ENCODE measurements at places on chromosomes 4 and X.

DNA sequence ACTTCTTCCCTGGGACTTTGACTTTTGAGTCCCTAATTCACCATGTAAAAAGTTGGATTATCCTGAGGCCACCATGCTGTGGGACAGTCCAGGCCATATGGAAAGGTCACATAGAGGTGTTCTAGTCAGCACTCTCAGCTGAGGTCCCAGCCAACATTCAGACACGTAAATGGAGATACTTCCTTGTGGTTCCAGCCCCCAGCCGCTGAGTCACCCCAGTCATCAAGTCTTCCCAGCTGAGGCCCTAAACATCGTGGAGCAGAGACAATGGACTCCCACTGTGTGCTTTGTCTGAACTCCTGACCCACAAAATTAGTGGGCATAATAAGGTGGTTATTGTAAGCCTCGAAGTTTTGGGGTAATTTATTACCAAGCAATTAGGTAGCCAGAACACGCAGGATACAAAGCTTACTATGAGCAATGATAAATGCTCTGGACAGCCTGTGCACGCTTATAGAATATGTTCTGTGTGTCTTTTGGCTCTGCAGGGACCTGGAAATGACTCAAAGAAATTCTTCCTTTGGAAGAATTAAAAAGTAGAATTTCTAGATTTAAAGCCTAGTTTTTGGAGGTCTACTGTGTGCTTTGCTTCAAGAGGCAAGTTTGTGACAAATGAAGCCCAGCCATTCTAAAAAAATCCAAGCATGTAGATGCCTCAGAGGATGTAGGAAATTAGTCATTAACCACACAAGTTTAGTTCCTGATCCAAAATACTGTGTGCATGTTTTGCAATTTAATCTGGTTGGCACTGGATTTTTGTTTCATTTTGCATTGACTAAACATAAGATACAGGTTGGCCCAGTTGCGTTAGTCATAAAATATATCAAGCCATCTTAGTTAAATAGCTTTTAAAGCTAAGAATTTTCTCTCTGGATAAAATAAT is 33.2 kb upstream of the SLC9A7 start:
- DNase-seq: no peak

GRCh38 chrX:17769701-17770269 is 32.5 kb downstream of the SCML1 start:
- DNase-seq: no peak

DNA sequence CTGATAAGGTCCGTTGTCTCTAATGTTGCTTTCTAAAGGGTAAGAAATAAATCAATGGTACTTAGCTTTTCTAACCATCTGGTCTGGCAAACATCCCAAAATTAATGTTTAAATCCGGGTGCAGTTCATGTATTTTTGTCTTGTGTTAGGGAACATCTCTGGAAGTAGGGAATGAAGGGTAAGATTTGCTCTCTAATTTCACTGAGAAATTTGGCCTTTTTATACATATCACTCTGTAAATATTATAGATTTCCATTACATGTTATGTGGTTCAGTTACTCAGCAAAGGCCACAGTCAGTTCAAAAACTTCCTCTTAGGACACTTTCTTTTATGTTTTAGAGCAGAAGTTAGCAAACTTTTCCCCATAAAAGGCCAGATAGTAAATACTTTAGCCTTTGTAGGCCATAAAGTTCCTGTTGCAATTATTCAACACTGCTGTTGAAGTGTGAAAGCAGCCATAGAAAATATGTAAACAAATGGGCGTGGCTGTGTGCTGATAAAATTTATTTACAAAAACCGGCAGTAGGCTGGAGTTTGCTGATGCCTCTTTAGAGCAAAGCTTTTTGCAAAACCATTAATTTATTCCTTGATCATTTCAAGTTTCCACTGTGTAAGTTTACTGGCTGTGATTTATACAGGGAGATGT is 218.1 kb downstream of the ANTXR2 start:
- DNase-seq: no peak

DNA sequence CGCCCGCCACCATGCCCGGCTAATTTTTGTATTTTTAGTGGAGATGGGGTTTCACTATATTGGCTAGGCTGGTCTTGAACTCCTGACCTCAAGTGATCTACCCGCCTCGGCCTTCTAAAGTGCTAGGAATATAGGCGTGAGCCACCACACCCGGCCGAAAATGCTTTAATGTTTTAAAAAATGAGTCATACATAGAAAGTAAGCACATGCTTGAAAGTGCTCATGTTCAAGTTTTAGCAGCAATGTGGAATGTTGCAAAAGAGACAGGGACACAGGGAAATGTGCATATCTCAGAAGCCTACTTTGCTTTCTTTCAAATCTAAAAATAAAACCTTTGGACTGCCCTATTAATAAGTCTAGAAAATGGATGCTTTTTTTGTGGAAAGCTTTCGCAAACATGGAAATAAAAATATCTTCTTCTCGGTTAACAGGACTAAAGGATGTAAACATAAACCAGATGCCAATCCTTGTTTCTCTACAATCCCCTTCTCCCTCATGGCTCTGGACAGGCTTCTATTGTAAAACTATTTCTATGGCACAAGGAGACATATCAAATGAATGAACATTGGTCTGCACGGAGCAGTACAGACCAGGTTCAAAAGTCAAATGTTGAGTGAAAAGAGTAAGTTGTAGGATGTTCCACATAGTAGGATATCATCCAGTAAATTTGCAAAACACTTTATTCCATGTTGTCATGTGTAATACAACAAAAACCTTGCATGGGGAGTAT is 15.0 kb downstream of the MECP2 start:
- DNase-seq: no peak

- no peak for DNase-seq
These were observed 55.4 kb upstream of the PRKX start for GRCh38 chrX:3768881-3769280.

DNA sequence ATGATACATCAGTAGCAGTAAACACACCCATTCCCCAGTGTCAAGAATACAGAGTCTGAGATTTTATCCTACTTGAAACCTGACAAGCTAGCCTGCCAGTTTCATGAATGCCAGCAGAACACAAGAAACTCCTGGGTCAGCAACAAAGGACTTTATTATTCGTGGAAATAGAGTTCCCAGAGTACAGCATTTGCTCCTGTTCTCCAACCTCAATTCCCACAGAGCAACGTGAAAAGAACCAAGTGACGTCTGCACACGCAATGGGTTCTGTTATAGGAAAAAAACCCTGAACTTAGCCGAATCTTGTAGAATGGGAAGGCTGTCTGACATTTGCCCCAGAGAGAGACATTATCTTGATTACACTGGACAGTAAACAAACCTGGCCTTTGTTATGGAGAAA is 23.3 kb upstream of the INTU start:
- DNase-seq: no peak

GRCh38 chr4:138367942-138368341 is 125.8 kb upstream of the SLC7A11 start:
- no peak for DNase-seq

DNA sequence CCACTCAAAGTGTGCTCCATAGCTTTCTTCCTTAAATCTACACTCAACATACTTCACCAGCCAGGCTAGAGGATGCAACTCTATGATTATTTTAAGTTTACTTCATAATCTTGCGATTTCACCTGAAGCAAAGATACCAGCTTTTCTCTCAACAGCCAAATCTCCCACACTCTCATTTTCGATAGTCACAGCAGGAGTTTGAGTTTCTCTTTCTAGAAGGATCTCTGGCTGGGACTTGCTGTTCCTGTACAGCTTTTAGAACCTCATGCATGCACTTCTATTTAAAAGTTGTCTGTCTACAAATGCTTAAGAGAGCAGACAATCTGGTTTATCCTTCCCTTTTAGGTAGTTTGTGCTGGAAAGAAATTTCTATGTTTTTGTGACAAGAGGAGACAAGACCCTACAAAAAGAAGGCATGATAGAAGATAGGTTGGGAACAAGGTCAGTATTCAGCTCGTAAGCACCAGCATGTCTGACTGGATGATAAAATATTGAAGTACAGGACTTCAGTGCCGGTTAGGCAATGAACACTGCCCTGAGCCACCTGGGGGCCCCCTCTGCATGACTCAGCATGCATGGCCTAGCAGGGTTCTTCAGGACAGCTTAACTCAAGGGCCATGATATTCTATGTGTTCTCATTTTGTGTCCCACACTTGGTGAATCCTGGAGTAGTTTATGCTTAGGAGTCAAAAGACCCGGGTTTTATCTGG is 65.6 kb downstream of the ATXN3L start:
- DNase-seq: no peak

DNA sequence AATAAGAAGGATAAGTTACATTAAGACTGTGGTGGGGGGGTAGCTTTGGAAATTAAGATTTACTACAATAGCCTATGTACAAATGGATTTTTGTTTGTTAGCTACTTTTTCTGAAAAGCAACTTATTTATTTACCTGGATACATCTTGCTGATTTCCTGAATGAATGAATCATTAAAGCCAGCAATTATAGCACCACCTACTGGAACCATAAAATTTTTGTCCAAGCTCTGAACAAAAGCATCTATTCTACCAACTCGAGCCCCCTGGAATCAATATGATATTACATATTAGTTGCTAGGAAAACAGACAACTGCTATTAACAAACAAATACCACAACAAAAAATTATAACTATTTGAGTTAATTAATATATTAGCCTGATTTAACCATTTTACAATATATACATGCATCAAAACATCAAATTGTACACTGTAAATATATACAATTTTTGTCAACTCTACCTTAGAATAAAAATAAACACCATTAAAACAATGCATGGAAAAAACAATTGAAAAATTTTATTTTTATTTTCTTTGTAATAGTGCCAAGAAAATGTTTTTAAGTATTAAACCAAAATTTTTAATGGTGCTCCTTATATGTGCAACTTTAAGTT is 15.3 kb downstream of the SEPSECS start:
- no peak for DNase-seq

GRCh38 chrX:148043271-148043855 is 62.2 kb downstream of the FMR1NB start:
- DNase-seq: no peak

- peak; percentile 86 for DNase-seq
These were observed 239.6 kb downstream of the GRXCR1 start for GRCh38 chr4:43132010-43132582.

- DNase-seq: no peak
These were observed 8.8 kb upstream of the AMMECR1 start for GRCh38 chrX:110326712-110327111.

DNA sequence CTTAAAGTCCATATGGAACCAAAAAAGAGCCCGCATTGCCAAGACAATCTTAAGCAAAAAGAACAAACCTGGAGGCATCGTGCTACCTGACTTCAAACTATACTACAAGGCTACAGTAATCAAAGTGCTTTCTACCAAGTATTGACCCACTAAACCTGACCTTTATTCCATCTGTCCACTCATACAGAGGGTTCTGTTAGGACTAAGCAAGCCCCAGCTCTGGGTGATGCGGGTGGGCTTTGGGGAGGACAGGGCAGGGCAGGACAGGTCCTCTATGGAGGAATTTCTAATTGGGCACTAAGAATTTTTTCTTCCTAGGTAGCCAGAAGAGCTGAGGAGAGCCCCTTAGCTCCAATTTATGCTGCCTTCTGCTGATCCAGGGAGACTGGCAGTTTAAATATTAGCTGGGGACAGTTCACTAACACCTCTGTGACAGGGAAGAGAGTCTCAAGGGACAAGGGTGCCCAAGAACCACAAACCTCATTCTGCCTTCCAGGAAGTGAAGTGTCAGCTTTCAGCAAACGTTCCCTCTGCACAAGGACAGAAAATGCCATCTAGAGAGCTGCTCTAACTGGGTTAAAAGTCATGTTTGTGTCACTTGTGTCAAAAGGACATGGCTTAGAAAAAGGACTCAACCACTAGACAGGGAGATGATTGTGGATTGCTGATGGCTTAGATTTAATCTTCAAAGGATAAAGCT is 143.2 kb downstream of the KIT start:
- DNase-seq: no peak

DNA sequence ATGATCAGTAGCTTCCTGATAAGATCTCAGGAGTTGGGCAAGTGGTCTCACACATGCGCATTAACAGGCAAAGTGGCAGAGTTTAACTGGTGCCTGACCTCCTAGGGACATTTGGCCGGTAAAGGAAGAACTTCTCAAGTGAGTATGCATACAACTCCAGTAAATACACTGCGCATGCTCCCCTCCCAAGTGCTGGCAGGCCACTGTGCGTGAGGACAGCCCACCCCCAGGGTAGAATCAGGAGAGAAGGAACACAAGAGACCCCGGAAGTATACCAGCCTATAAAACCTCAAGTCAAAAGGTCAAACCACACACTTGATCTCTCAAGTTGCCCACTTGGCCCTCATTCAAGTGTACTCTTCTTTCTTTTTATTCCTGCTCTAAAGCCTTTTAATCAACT is 225.5 kb upstream of the ANKRD50 start:
- no peak for DNase-seq

- no peak for DNase-seq
These were observed 797.6 kb upstream of the AADAT start for GRCh38 chr4:170887396-170887795.

- DNase-seq: no peak
These were observed 29.0 kb downstream of the PDHA1 start for GRCh38 chrX:19372547-19373331.

DNA sequence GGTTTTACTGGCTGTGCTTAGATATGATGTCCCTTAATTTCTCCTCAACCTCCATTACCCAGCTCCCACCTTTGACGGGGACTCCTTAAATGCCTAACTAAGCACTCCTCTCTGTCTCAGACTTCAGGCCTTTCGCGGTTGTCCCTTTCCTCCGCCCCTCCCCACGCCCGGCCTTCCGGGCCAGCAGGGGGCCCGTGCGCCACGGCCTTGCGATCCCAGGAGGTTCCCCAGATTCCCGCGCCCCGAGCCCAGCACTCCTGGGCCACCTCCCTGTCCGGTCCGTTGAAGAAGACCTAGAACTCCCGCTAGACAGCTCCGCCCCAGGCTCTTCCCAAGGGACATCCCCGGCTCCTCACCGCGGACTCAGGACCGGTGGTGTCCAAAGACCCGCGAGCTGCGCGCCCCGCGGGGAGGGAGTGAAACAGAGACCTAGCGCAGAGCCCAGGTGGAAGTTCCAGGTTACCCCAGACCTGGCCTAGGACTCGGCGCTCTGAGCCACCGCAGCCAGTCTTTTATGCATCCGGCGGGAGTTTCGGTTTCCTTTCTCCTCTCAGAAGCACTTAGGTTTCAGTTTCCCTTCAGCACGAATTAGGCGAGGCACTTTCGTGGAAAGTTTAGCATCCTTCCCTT is at the start of gene DDX60:
Gene DDX60, minus strand, starts transcription at position 487 of the 630 bp plus-strand sequence. CDS start 7,493 bp downstream, outside the sequence.
- peak; percentile 87 for DNase-seq

DNA sequence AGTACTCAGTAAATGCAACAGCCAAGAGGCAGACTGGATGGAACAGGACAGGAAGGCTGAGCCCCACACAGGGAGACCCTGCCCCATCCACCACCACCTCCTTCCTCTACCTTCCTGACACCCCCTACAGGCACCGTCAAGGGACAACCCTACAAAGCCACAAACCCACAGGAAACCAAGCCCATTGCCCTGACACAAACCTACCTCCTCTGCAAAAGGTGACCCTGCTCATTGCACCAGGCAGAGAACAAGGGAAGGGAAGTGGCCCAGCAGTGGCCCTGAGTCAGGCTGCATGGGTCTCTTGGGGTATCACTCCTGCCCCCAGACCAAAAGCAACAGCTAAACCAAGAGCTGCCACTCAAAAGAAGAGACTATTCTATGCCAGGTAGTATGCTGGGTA is 21.0 kb downstream of the JAKMIP1 start:
- peak; percentile 44 for DNase-seq

- DNase-seq: no peak
These were observed 26.1 kb downstream of the FAM47E start for GRCh38 chr4:76277667-76278066.

GRCh38 chr4:165331359-165331758 is 3.9 kb downstream of the MSMO1 start:
- no peak for DNase-seq

GRCh38 chrX:21837056-21837455 is 2.4 kb upstream of the MBTPS2 start:
- DNase-seq: no peak

GRCh38 chrX:3145716-3146115 is 104.4 kb downstream of the ARSF start:
- DNase-seq: no peak

Measured in aorta (tissue), 5 donors.